ENCODE measurements at places on chromosomes 4 and X.

GRCh38 chr4:122086338-122087065, 65.6 kb upstream of the BLTP1 start:
- no peak for DNase-seq

DNA sequence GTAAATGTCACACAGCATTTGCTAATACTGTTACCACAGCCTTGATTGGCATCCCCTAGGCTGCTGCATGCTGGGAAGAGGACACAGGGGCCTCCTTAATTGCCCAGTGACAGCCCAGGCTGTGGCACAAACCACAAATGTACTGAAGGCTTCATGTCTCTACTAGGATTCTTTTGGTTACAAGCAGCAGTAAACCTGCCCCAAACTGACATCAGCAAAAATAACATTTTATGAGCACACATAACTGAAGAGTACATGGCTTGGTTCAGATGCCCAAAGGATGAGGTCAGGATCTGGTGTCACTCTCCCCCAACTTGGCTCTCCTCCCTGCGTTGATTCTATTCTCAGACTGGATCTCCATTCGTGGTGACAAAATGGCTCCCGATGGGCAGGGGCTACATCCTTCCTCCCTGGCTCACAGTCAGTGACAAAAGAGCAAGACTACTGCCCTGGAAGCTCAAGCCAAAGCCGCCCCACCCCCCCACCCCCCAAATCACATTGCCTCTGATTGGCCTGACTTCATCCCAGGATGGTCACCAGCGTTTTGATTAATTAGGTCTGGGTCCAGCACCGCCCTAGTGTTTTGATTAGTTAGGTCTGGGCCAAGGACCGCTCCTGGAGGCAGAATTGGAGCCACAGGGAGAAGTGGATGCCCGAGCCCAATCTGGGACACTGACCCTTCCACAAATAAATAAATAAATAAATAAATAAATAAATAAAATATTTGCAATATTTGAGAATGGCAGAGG, 180.5 kb upstream of the RBPJ start:
- DNase-seq: no peak

GRCh38 chr4:102705391-102705935, 55.3 kb downstream of the MANBA start:
- DNase-seq: no peak

- DNase-seq: no peak
Measured at GRCh38 chr4:32037399-32037798, 1317.2 kb downstream of the PCDH7 start.

- no peak for DNase-seq
Measured at GRCh38 chr4:85747882-85748491, 273.0 kb downstream of the ARHGAP24 start.

All from stimulated activated CD4-positive, alpha-beta T cell treated with anti-CD3 and anti-CD28 coated beads, Interleukin-12 subunit alpha, Interleukin-12 subunit beta, amount 100 ng/mL, for 48 hours (primary cell).